ENCODE measurements at places on chromosomes 1 and 21.
A peak's percentile ranks its signal among the peaks of the same experiment; 100 is the strongest.

- DNase-seq = peak; percentile 55
Measured at GRCh38 chr21:35048706-35049617, at the start of gene RUNX1. Gene RUNX1 (minus strand): TSS chr21:35049302.

GRCh38 chr1:244810221-244810620 lies 25.2 kb upstream of the COX20 start:
- DNase-seq = no peak

DNA sequence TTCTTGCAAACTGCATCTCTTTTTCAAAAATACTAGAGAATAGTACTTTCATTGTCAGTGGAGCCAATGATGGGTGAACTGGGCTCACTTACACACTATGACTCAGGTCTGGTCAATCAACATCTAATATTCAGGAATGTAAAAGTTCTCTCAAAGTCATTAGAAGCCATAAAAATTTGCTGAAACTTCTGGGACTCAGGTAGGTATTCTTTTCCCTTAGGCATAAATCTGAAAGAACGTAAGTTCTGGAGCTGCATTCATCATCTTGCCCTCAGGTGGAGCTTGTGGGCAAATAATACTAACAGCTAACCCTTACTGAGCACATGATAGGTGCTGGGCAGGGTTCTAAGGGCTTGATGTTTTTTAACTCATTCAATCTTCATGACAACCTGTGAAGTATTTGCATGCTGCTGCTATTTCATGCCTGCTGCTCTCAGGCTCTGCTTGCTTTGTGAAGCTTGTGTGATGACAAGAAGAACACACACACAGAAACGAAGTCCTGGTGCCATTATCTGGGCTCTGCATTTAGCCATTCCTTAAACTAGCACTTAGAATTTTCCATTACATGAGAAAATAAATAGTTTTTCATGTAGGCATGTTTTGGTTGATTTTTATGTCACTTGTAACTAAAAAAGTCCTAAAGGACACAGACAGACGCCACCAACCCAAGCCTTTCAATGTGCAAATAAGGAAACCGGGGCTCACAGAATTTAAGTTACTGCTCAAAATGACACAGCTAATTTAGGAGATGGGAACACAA lies 394.2 kb upstream of the LYPLAL1 start:
- no peak for DNase-seq

DNA sequence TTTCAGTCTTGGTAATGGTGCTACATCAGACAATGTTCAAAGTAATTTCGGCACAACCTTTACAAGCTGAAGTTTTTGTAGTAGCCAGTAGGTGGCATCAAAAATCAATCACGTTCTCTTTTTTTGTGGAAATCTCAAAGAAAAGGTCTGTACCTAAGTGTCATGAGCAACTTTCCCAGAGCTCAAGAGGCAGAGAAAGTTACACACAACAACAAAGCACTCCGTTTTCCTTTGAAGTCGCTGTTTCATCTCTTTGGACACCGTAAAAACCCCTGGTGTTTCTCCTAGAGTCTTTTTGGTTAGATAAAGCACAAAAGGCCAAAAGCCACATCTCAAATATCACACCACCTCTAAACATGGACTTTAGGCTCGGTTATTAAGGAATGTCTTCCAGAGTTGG lies 131.6 kb downstream of the LHX8 start:
- no peak for DNase-seq

GRCh38 chr1:151693057-151693651 lies 23.4 kb downstream of the CELF3 start:
- DNase-seq = no peak

GRCh38 chr1:186985889-186986491 lies 157.2 kb downstream of the PLA2G4A start:
- DNase-seq = no peak

DNA sequence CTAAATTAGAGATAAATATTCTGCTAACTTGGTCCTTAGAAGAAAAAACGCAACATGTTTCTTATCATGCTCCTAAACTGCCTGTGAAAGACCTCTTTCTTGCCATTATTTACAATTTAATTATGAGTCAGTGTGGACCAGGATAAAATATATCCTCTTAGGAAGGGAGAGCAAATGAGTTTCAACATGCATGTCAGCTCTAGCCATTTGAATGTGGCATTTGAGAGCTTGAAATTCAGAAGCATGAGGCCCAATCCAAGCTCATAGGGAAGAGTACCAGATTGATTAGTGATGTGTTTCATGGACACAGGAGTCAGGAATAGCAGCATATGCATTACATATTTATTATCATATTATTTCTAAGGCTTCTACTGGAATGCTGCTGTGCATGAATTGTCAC lies 39.3 kb downstream of the TBX15 start:
- no peak for DNase-seq

DNA sequence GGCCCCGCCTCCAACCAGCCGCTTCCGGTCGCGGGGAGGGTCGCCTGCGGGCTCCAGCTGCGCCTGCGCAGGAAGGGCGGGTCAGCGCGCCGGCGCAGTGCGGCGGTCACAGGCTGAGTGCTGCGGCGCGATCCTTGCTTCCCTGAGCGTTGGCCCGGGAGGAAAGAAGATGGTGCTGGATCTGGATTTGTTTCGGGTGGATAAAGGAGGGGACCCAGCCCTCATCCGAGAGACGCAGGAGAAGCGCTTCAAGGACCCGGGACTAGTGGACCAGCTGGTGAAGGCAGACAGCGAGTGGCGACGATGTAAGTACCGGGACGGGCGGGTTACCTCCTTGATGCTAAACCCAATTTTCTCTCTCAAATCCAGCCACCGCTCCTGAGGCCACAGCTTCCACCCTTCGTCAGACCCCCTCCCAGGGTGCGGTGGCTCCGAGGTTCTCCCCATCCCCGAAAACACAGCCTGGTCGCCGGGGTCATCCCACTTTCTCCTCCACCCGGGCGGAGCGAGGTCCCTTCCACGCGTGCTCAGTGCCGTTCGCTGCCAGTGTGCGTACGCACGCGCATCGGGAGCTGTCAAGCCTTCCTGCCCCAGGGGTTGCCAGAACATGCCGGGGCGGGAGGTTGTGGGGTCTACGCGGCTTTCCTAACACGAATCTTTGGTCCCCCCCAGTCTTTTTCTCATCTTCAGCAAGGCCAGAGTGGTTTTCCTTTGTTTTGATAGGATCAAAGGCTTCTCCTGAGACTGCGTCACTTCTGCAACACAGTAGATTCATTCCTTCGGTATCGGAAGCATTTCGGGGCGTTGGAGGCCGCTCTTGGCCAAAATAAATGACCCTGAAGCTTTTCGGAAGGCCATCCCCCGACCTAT lies at the start of gene SARS1:
SARS1 (plus strand) TSS at position 95 of the 870 bp plus-strand sequence; CDS start at position 170, 75 bp downstream.
- peak; percentile 71 for DNase-seq

DNA sequence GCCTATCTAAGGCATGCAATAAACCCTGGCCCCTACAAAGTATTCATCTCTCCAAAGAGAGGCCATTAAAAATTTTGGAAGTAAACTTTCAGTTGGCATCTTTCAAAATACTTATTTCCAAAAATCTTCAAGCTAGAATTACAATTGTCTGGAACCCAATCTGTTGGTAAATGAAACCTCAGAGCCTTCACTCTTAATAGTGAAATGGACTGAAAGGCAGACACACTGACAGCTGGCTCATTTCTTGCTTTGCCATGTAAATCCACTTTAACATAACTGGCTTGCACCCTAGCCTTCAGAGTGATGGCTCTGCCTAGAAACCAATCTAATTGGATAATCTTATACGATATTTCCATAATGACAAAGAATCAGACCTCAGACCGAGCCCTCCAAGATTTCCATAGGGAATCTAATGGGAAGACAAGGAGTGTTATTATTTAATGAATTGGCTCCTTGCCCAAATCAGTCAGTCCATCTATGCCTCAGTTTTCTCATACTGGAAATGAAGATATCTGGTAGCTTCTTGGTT lies 9.2 kb upstream of the PALMD start:
- DNase-seq = no peak

DNA sequence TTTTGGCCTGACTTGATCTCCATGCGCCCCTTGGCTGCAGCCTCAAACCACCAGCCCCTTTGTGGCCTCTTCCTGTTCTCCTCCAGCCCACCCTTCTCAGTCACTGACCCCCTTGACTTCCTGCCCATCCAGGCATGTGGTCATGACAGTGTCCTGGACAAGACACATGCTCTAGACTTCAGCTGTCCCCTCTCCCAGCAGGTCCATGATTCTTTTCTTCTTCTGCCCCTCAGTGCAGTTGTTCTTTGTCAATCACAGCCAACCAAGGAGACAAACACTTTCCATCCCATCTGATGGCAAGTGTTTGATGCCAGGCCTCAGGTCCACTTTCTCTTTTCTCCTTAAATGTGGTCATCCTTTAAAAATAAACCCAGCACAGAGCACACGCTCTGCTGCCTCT lies 49.7 kb downstream of the SYT6 start:
- no peak for DNase-seq
